ENCODE measurements at places on chromosomes 3 and 15.

DNA sequence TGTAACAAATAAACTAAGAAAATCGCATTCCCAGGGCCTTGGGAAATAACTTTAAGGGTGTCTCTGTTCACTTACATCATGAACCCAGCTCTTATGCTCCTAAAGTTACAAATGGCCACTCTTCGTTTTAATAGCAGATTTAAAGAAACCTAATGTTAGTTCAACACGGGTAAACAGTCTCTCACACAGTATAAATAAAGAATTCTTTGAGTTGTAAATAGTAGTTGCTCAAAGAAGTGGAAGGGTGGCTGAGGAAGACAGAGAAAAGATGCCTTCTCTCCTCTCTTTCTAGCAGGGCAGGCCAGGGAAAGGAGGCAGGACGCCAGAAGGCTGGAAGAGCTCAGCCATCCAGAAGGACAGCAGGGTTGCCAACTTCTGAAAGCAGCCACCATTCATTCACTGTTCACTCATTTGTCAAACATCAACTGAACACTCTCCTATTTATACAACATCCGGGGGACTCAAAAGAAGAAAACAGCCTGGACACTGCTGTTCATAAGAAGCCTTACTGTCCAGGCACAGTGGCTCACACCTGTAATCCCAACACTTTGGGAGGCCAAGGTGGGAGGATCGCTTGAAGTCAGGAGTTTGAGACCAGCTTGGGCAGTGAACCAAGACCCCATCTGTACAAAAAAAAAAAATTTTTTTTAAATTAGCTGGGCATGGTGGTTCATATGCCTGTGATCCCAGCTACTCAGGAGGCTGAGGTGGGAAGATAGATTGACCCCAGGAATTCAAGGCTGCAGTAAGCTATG, 47.3 kb downstream of the WWTR1 start:
- no peak for DNase-seq

DNA sequence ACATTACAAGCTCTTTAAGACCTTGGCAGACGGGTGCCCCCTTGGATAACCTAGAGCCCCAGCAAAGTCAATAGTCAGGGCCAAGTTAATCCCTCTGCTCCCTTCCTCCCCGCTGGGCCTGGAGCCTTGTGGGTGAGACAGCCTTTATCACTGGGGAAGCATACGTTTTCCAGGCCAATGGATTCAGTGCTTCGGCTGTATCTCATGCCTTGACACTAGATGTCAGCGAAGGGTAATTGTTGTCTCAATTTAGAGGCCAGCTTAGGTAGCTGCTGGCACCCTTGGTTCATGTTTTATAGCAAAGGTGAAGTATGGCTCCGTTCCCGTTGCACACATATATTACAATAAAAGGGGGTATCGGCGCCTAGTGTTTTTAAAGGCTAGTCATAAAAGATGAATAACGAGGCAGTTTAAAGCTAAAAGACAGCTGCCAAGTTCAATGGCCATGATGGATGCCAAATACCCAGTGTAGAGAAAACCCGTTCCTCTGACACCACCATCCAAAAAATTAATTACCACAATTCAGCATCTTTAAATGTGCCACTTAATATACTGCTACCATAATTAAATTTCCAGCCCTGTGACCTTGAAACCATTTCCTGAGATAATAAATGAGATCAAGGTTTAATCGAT, 52.3 kb upstream of the BNIP2 start:
- no peak for DNase-seq

- DNase-seq: no peak
Observed at GRCh38 chr3:46414739-46415138, 7.7 kb downstream of the CCRL2 start.

GRCh38 chr3:66052721-66053549, 14.2 kb upstream of the MAGI1 start:
- no peak for DNase-seq

- DNase-seq: no peak
Observed at GRCh38 chr15:40909662-40910630, 15.7 kb downstream of the VPS18 start.

DNA sequence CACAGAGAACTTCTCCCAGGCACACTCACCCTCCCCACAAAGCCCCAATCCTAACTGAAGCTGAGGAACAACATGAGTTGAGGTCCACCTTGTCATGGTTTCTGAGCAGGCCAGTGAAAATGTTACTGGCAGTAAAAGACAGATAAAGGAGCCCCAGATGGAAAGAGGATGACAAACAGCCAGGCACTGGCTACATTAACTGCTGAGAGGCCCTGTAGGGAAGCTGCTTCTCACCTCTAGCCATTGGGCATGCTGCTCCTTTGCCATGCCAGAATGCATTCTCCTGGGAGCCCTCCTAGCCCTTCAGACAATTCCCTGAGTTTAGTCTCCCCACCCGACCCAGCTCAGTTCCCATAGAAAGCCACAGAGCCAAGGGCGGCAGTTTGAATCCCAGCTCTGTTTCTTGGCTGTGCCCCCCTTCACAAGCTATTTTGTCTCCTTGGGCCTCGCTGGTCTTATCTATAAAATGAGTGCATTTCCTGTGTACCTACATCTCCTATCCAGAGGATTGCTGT, 60.5 kb downstream of the LMCD1 start:
- no peak for DNase-seq

- no peak for DNase-seq
Observed at GRCh38 chr3:123202451-123202850, 708 bp downstream of the SEC22A start.

GRCh38 chr3:71064956-71065763, 518.4 kb downstream of the FOXP1 start:
- no peak for DNase-seq

GRCh38 chr3:133328373-133328772, 71.5 kb upstream of the BFSP2 start:
- no peak for DNase-seq

DNA sequence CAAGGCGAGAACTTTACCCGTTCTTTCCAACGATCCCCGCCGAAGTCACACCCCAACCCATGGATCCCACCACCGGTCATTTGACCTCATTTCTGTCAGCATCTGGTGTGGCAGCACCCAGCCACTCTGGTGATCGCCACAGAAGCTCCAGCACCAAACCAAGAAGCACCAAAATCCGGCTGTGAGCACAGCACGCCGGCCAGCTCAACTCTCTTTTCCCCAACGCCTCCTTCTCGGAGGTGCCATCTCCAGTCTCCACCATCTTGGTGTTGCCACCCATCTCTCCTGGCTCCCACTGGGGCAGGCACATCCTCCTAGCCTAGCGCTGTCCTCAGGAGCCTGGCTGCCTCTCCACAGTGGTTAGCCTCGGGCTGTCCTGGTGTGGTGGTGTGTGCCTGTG, 6.5 kb downstream of the MUC4 start:
- no peak for DNase-seq

DNA sequence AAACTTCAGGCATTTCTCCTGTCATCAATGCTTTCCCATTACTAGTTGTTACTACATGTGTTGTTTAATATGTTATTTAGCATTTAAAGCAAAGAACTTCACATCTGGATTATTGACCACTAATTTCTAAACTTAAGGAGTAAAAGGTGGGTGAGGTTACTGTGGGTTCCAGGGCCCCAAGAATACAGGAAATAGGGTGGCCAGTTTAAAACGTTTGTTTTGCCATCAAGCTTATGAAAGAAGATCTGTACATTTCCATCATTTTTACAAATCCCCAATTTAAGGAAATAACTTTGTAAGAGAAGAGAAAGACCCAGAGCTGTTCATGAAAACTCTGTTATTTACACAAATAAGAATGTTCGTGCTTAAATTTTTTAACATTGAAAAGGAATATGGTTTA, 54.5 kb upstream of the ACKR4 start:
- no peak for DNase-seq

DNA sequence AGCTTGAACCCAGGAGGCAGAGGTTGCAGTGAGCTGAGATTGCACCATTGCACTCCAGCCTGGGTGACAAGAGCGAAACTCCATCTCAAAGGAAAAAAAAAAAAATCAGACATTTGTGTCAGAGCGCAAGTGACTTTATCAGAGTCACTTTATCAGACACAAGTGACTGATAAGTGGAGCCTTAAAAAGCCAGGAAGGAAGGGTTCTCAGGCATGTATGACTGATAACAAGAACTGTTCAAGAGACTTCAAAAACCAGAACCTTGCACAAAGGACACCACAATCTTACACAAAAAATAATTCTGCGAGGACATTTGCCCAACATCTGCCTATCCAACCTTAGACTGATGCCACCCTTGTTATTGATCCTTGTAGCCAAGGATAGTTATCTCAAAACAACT, 13.3 kb upstream of the CFAP44 start:
- DNase-seq: no peak

- no peak for DNase-seq
Observed at GRCh38 chr15:48472756-48473155, 141.5 kb downstream of the DUT start.

DNA sequence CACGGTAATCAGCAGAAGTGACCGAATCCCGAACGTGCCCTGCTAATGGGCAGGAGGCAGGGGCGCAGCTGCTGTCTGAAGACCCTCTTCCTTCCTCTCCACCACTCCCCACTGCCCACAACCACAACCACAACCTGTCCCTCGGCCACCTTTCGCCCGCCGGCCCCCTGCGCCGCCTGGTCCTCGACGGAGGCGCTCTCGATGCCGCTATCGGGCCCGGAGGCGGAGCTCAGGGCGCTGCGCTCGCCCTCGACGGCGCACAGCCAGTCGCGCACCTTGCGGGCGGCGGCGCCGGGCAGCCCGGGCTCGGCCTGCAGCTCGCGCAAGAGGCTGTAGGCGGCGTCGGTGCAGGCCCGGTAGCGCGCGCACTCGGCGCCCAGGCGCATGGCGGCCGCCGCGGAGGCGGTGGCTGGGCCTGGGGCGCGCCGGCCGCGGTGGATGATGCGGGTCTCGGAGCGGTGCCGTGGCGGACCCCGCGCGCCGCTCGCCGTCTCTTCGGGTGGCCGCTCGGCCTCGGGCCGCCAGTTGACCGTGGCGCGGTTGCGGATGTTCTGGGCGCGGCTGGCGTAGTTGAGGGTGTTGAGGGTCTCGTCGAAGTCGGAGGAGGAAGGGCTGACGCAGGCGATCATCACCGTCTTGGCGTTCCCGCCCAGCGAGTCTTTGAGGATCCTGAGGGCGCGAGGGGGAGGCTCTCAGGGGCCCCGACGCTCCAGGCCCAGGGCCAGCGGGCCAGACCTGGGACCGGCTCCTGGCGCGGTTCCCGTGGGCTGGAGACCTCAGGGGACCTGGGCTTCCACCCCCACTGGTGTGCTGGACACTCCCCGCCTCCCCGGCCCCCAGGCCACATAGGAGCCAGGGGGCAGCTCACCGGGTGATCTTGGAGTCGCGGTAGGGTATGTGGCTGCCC, 6.9 kb downstream of the KIF7 start:
- DNase-seq: no peak

GRCh38 chr3:133853063-133853924, 42.4 kb downstream of the RAB6B start:
- DNase-seq: no peak

DNA sequence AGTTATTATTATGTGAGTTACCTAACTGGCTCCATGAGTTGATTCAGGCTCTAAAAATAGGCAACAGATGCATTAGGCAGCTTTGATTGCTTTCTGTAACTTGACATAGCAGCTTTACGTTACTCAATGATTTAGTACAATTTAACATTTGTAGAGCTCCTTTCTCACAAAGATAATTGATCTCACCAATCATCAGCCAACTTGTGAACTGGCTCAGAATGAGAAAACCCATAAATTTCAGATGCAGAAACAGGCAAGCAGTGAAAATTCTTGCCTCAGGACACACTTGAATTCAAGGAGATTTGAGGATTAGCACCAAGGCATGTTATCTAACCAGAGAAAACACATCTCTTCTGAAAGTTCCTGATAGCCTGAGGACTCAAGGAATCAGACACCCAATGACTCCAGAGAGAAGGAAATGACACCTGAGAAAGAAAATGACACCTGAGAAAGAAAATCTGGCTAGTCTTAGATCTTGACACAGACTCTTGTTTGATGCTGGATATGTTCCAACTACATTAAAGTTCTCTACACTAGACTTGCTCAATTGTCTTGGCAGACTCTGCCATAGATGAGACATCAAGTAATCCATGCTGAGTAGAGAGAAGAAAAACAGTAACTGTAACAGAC, 315.1 kb upstream of the CBLB start:
- DNase-seq: no peak

GRCh38 chr3:37642670-37643598, 218.7 kb upstream of the CTDSPL start:
- no peak for DNase-seq

GRCh38 chr15:89760303-89761008, 9.4 kb upstream of the MESP1 start:
- DNase-seq: no peak

- no peak for DNase-seq
Observed at GRCh38 chr3:58293516-58293915, 12.5 kb upstream of the RPP14 start.

DNA sequence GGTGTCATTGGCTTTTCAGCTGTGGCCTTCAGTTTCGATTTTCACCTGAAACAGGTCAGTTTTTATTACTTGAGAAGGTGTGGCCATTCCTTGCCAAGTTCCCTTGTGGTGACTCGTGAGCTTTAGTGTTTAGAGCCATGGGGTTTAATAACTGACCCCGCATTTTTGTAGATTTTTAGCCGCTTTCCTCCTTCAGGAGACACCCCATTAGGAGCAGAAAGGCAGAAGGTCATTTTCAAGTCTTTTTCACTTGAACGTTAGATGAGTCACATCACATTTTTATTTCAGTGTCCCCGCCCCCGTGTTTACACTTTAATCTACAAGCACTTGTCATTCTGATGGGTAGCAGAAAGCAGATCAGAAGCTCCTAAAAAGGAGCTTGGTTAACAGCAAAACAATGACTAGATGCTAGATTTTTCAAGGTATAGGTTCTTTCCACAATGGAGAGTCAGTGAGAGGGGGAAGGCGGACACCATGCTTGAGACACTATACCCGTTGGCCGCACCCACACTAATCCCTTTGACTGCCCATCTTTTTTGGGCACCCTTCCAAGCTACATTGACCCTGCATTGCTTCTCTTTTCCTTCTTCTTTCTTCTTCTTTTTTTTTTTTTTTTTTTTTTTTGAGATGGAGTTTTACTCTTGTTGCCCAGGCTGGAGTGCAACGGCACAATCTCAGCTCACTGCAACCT, 132.7 kb downstream of the GHSR start:
- no peak for DNase-seq

DNA sequence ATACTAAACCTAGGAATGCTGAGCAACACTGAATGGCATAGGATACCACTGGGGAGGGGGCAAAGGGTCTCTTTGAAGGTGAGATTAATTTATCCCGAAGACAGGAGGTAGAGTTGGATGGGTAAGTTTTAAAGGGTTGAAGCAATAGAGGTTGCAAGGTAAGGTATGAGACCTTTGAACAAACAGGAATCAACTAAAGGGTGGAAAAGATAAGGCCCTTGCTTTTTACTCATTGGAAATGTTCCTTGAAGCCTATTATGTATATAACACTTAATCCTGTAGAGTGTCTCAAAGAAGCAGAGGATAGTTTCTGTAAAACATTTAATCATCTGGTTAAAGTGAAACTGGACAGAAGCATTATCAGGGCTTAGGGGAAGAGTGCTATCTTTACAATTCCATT, 5.7 kb downstream of the ABHD5 start:
- no peak for DNase-seq

GRCh38 chr3:195207056-195207455, 63.9 kb downstream of the XXYLT1 start:
- DNase-seq: no peak

- no peak for DNase-seq
Observed at GRCh38 chr3:11168881-11169805, 14.8 kb downstream of the HRH1 start.
